ENCODE measurements at places on chromosomes 7 and 10.

DNA sequence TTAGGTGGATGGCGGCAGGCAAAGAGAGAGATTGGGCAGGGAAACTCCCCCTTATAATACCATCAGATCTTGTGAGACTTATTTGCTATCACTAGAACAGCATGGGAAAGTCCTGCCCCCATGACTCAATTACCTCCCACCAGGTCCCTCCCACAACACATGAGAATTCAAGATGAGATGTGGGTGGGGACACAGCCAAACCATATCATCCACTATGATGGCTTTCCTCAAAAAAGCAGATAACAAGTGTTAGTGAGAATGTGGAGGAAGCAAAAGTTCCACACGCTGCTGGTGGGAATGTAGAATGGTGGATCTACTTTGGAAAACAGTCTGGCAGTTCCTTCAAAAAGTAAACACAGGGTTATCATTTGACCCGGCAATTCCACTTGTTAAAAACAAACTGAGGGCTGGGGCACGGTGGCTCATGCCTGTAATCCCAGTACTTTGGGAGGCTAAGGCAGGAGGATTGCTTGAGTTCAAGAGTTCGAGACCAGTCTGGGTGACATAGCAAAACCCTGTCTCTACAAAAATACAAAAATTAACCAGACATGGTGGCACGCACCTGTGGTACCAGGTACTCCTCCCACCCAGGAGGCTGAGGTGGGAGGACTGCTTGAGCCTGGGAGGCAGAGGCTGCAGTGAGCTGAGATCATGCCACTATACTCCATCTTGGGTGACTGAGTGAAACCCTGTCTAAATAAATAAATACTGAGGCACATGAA lies 161.4 kb upstream of the EEPD1 start:
- DNase-seq = no peak

DNA sequence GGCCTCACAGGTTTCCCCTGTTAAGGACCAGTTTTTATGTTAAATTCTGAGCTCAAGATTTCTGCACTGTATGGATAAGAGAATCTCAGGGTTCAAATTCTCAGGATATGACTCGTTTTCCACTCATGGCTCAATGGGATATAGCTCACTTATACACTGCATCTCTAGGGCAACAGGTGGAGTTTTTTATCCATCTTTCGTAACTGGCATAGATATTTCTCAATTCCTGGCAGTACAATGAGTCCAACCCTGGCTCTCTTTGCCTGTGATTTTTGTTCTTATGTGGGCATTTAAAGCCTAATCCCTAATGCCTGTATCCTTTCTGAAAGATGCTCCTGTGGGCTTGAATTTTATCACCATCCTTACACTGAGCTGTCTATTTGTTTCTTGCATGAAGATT lies 7.6 kb downstream of the CCDC172 start:
- no peak for DNase-seq

DNA sequence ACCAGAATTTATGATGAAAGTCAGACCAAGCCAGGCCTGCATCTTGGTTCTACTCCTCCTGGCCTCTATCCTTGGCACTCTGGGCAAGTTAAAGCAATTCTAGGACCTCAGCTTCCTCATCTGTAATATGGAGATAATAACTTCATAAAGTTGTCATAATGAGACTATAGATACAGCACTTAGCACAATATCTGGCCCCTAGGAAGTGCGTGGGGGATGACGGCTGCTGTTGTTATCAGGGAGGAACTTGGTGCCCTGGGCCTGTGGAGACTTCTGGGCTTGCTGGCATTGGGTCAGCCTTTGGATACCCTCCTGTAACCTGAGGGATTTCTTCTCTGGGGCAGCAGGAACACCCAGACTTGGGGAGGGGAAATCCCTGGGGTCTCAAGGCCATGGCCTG lies 27.6 kb downstream of the PFKFB3 start:
- no peak for DNase-seq

DNA sequence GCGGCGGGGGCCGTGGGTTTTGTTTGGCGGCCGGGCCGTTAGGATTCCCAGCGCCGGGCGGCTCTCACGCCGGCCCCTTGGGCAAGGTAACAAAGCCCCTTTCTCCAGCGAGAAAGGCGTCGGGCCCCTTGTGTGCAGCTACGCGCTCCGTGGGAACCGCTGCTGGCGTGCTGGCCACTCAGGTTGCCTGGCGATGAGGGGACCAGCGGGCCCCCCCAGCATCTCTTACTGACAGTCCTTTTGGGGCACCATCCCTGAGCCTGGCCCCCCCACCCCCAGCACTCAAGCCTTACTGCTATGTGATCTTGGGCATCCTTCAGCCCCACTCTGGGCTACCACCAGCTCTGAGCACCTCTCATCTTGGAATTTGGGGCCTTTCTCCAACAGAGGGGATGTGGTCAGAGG lies 1.8 kb downstream of the LFNG start:
- DNase-seq = no peak

DNA sequence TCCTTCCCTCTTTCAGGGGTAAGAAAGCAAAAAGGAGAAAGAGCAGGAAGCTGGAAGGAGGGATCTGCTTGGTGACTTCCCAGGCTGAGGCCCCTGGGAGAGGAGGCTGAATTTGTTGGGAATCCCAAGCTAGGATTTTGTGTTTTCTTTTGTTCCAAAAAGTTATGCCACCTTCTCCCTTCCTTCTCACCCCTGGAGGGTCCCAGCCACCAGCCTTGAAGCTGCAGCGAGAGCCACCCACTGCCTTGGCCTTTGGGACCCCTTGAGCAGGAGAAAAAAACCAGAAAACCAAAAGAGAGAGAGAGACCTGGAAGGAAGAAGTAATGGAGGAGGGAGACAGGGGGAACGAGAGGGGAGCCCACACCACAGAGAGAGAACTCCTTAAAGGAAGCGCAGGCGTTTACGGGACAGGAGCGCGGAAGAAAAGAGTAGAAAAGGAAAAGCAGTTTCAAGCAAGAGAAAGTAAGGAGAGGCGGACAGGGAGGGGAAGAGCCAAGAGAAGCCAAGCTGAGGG lies 7.2 kb downstream of the VAX1 start:
- DNase-seq = no peak

Data from activated CD4-positive, alpha-beta T cell treated with anti-CD3 and anti-CD28 coated beads for 1 hour (primary cell).